Cerebellum (tissue), 4 donors: ENCODE measurements at places on chromosomes 2 and 18. TPM values are rescaled to one million over a fixed set of nuclear protein-coding genes. Genes with fewer than 3 reads are reported as not detected.
A peak's percentile ranks its signal among the peaks of the same experiment; 100 is the strongest.

GRCh38 chr2:134225173-134225572 is 28.7 kb upstream of the MGAT5 start:
- DNase-seq: no peak

Gene CNDP1
- total RNA-seq: 0.36 TPM

DNA sequence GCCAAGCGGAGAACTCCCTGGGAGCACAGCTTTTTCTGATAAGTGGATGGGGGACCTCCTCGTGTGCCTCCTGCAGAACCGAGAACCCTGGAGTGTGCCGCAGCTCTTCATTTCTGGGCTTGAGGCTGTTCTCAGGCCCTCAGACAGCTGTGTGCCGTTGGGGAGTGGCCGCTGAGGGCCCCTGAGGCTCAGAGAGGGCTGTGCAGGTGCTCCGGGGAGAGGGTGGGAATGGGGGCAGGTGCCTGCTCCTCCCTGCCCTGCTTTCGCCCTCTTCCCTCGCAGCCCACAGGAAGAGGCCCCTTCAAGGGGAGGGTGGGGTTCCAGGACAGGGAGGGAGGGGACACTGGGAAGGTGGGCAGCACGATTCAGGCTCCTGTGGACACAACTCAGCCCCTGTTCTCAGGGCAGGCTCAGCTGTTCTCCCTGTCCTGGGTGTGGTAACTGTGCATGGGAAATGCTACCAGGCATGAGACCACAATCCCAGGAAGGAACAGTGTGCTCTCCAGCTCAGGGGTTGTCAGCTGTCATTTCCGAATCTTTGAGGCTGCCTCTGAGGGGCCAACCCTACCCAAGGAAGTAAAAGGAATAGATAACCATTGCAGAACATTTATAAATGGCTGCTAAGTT is 11.3 kb downstream of the LCT start:
- DNase-seq: no peak

- DNase-seq: no peak
Observed at GRCh38 chr2:172208791-172209325, 106.2 kb upstream of the DLX2 start.

DNA sequence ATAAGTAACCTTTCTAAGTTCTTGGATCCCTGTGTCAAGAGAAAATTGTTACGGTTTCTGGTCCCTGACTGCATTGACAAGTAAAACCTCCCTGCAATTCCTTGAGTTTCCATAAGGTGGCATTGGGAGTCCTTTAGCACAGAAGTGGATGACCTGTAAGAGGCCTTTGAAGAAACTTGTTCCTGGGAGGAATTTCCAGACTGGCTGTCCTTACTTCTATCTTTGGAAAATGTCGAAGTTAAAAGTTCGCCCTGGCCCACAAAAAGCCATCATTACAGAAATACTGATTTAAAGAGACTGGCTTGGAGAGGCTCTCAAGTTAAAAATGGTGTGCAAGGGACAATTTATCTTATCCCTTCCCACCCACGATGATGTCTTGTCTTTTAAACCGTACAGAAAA is 218.4 kb downstream of the CDH20 start:
- peak; percentile 80 for DNase-seq

DNA sequence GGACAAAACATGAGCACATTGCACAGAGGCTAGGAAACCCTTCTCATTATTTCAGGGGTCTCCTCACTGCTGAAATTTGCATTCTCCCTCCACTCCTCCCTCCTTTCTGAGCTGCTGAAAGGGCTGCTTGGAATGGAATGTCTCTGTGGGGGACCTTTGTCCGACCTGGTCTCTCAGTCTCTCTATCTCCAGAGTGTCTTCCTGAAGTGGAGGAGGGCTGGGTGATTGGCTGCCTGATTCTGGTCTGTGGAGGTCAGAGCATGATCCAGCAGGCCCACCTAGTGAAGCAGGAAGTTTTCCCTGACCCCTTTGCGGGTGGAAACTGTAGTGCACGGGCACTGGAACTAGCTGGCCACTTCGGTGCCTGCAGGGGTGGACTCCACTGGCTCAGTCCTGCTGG is 560.5 kb upstream of the HS6ST1 start:
- DNase-seq: no peak

Gene ZC3H6
- total RNA-seq: 25.8 TPM

- DNase-seq: no peak
Observed at GRCh38 chr2:237863689-237864443, 4.4 kb downstream of the RAMP1 start.

Gene AGPS
- 48.5 TPM for total RNA-seq

Gene CXCR2
- total RNA-seq: not detected

- no peak for DNase-seq
Observed at GRCh38 chr2:29059624-29060023, 14.7 kb downstream of the PCARE start.

Gene DSG1
- total RNA-seq: 0.27 TPM

DNA sequence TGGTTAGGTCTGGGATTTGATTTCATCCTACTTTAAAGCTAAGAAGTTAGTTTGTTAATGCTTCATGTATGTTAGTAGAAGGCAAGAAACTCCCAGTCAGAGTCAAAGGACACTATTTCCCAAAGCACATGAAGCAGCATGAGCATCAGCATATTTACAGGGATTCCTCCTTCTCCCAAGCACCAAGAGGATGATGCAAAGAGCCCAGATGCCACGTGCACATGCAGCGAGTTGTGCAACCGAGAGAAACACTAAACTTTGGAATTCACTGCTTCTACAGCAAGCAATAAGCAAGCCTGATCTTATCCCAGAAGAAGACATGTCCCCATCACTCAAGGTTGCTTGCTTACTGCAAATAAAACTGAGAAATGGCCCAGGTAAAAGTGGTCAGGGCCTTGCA is 32.5 kb downstream of the CPO start:
- no peak for DNase-seq

DNA sequence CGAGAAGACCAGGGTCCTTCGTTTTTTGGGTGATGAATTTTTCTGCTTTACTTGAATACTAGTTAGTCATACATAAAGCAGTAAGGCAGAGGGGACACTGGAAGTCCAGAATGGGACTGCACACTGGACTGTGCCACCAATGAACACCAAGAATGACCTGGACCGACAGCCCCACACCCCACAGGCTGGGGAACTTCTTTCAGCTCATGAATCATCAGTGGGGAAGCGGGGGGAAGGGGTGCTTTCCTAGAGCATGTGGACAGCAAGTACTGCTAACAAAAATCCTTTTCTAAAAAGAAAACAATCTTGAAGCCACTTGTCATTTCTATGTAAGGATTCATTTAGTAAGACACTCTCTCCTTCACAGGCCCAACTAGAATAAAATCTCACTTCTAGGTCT is 86.0 kb downstream of the DTNB start:
- DNase-seq: no peak

DNA sequence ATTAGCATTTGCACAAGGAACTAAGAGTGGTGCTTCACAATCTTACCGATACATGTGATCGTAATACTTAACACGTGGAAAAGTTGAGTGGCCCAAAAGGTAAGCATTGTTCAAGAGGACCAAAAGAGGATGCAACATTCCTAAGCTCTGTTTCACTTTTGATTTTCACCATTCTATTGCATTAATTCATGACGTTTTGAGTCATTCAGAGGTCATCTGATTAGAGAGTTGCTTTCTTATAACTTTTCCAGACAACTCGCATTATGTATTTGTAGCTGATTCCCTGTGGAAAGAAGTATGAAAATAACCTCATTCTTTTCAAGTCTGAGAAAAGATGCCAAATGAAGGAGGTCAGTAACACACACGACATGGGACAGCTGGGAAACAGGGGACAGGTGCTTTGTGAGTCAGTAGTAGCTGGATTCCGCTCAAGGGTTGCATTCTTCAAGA is 344.4 kb downstream of the RND3 start:
- DNase-seq: no peak

GRCh38 chr2:235608200-235608887 is 114.5 kb downstream of the AGAP1 start:
- peak; percentile 62 for DNase-seq

DNA sequence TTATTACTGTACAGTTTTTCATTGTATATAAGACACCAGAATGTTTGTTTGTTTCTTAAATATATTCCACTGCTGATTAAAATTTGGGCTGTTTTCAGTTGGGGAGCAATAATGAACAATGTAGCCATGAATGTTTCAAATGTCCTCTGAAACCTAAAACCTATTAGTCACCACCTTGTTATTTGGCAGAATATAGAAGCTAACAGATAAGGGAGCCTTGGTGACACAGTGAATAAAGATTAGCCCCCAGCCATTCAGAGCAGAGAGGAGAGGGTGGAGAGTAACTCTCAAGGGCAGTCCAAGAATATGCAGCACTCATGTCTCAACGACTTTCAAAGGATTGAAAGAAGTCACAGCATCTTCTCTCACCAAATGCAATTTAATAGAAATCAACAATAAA is 43.1 kb upstream of the ATP8B1 start:
- no peak for DNase-seq

DNA sequence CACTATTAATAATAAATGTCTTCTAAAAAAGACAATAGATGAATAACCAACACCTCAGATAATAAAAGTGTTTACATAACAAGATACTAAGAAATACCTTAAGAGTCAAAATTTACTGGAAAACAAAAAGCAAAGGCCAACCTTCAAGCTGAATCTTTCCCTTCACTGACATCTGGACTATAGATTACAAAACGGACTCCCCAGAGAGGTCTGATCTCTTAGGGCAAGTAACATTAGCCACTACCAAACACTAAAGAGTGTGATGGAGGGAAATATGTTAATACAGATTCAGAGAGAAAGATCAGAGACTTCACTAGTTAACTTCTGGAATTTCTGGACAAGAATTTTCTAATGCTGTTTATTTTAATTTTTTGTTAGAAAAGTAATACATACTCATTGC is 13.9 kb downstream of the CLASP1 start:
- DNase-seq: no peak

Gene RGPD5
- 122 TPM for total RNA-seq

- peak; percentile 53 for DNase-seq
Observed at GRCh38 chr2:216694082-216694825, 1.1 kb downstream of the IGFBP5 start.

DNA sequence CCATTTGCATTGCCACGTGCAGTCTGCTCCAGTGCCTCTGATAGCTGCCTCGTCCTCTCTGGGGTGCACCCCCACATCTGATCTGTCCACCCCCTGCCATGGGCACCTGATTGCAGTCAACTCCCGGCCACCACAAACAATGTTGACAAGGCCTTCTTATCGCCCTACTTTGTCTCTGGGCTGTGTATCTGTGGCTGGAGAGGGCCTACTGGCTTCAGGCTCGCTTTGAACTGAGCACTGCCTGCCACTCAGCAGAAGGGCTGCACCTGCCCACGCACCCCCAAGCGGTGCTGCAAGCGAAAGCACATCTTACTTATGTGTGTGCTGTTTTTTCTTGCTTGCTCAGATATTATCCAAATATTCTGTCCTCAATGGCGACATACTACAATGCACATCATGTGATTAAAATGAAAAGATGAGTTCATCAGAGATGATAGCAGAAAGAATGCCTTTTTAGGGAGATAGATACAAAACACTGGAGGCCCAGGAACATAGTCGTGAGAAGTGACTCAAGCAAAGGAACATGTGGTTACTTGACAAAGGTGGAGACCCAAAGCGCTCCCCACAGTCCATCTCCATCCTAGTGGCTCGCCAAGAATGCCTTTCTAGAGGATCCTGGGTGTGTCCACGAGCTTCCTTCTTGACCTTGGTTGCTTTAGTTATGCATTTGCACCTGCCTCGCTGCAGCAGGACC is 28.8 kb downstream of the FBLN7 start:
- DNase-seq: no peak

Gene PPP1R1C
- total RNA-seq: 3.1 TPM

Gene TFPI
- total RNA-seq: 40.3 TPM

- no peak for DNase-seq
Observed at GRCh38 chr2:24238158-24238557, 63.3 kb downstream of the FAM228A start.

Gene ATOH8
- total RNA-seq: 13.2 TPM

DNA sequence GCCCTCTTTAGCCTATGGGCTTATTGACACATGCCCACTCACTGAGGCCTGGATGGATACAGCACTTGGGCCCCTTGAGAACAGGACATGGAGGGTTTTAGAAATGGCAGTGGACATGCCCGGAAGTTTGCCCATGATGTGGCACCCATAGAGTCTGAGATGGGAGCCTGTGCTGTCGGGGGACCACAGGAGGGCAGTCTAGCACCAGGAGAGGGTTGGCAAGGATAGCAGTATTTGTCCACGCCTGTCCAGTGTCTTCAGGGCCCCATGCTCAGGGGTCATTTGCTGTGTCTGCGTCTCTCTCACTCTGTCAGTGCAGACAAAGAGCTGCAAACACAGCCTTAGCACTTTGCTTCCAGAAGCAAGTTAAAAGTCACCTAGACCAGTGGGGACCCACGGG is 48.7 kb downstream of the IL1RL2 start:
- no peak for DNase-seq

- DNase-seq: peak; percentile 38
Observed at GRCh38 chr2:94956797-94957391, 68.6 kb upstream of the MAL start.

DNA sequence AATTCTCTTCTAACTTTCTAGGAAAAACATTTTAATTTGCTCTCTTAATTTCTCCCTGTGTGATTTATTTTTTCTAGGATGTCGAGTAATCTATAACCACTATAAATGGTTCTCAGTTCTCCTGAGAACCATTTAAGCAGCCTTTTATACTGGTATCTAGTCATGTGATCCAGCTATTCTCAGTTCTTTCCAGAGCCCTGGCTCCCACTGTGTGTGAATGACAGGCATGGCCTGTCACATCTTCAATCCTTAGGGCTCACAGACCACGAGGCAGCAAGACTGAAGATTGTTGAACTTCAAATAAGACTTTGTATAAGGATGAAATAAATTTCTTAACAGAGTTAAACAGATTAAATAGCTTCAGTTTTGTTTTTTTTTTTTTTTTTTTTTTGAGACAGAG is 219.4 kb downstream of the HNMT start:
- DNase-seq: no peak

GRCh38 chr2:105636109-105636740 is 108.5 kb upstream of the NCK2 start:
- no peak for DNase-seq

GRCh38 chr18:46917803-46918600 is 600 bp downstream of the KATNAL2 start:
- DNase-seq: no peak

- no peak for DNase-seq
Observed at GRCh38 chr2:159695795-159696448, 16.4 kb upstream of the MARCHF7 start.

- DNase-seq: no peak
Observed at GRCh38 chr2:79368116-79368630, 144.7 kb upstream of the CTNNA2 start.
